Activated CD8-positive, alpha-beta memory T cell treated with anti-CD3 and anti-CD28 coated beads for 1 hour (primary cell): ENCODE measurements at places on chromosomes 4 and X.

- no peak for DNase-seq
Observed at GRCh38 chr4:139887376-139887802, 221.8 kb downstream of the MGST2 start.

DNA sequence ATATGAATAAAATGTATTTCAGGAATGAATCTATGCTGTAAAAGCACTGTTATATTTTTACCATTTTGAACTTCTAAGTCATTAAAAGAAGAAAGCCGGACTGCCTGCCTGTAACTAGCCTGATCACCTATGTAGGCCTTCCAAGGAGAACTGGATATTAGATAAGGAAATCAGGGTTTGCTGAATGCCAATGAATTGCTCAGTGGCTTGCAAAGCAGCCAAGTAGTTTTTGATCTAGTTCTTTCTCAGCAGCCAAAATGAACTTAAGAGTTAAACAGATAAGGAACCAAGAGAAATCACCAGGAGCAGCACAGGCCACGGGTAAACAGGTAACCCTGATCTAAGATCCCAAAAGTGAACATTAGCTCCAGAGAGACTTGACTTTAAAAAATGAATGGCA is 3.3 kb downstream of the ANXA5 start:
- DNase-seq = no peak

GRCh38 chr4:169311643-169312365 is 41.0 kb upstream of the SH3RF1 start:
- no peak for DNase-seq

DNA sequence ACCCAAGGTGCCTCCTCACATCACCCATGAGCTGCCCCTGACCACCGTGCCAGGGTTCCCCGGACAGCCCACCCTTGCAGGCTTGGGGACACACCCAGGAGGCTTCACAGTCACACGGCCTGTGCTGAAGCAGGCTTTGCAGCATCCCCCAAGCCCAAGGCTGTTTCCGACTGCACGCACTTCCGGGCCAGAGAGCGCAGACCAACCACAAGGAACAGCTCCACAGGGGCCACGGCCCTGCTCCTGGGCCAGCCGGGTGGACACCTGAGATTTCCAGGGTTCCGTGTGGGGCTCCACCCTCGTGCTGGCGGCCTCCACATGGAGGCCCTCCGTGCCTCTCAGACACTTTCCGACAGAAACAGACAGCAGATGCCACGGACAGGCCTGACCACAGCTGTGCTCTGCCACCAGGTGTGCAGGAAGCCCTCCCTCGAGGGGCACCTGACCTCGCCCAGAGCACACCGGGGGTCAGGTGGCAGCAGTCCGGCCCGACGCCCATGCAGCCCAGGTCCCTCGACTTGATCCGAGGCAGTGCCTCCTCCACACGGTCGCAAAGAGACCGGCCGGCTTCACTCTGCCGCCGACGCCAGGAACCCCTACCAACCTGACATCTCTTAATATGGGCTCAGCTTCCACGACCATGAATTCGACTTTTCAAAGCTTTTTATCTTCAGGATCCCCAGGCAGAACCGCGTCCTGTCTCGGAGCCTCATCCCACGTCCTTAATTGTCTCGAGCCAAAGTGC is 8.0 kb downstream of the CTBP1 start:
- DNase-seq = no peak

GRCh38 chr4:76984788-76985211 is 35.2 kb downstream of the SEPTIN11 start:
- DNase-seq = no peak

DNA sequence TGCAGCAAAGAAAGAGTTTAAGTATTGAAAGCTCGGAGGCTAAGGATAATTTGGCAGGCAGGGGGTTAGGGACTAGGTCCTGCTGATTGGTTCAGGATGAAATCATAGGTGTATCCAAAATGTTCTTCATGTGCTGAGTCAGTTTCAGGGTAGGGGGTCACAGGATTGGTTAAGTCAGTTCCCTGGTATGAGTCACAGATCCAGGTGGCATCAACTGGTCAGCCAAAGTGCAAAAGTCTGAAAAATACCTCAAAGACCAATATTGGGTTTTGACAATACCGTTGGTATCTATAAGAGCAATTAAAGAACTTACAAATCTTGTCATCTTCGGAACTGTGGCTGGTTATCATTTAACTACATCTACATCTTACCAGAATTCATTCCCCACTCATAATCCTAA is 25.6 kb upstream of the PRDM8 start:
- DNase-seq = no peak

- DNase-seq = no peak
Observed at GRCh38 chr4:127069675-127070074, 563.1 kb upstream of the INTU start.

- no peak for DNase-seq
Observed at GRCh38 chrX:550514-550913, 80.1 kb upstream of the SHOX start.

GRCh38 chrX:506341-506740 is 119.6 kb upstream of the PPP2R3B start:
- no peak for DNase-seq

- DNase-seq = no peak
Observed at GRCh38 chrX:109312757-109313156, 169.1 kb downstream of the GUCY2F start.

- DNase-seq = no peak
Observed at GRCh38 chrX:146054311-146054710, 236.7 kb downstream of the SLITRK2 start.

DNA sequence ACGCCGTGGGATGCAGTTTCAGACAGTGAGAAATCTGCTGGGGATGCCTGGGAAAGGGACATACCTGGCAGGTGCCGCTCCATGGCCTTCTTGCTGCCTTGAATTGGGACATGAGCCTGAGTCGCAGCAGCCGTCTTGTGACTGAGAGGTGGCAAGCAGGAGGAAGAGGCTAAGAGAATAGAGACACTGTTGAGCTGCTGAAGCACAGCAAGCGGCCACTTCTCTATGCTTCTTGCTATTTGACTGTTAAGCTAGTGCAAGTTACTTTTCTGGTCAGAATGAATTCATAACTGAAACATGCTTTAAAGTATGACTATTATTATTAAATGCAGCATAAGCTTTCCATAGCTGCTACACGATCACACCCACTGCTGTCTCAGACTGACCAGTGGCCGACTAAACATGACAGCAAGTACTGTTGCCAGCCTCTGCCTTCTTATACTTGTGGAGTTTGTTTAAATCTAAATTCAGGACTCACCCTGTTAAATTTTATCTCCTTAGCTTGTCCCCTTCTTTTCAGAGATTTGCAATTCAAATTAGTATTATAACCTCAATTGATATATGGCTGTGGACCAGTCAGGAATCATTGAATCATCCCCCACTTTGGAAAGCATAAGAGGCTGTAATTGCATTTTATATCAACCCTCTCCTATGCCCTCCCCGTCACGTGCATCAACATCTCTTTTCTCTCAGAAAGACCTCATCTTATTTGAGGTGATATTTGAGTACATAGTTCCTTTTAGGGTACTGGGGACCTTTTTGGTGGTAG is 24.8 kb upstream of the ACSL1 start:
- DNase-seq = no peak

GRCh38 chr4:80309294-80310004 is 26.1 kb upstream of the CFAP299 start:
- DNase-seq = no peak

DNA sequence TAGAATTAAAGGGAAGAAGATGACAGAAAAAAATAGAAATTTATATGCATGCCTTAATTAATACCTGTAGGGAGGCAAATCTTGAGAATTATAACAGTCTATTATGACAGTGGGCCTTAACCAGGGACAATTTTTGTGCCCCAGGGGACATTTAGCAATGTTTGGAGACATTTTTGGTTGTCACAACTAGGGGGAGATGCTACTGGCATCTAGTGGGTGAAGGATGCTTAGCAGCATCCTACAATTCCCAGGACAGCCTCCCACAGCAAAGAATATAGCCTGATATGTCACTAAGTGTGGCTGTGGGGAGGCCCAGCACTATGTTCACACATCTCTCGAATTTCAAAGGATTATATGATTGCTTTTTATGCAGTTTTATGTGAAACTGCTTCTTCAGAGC is 10.5 kb downstream of the GPR82 start:
- no peak for DNase-seq

GRCh38 chr4:52877694-52878093 is 15.6 kb downstream of the RASL11B start:
- no peak for DNase-seq

DNA sequence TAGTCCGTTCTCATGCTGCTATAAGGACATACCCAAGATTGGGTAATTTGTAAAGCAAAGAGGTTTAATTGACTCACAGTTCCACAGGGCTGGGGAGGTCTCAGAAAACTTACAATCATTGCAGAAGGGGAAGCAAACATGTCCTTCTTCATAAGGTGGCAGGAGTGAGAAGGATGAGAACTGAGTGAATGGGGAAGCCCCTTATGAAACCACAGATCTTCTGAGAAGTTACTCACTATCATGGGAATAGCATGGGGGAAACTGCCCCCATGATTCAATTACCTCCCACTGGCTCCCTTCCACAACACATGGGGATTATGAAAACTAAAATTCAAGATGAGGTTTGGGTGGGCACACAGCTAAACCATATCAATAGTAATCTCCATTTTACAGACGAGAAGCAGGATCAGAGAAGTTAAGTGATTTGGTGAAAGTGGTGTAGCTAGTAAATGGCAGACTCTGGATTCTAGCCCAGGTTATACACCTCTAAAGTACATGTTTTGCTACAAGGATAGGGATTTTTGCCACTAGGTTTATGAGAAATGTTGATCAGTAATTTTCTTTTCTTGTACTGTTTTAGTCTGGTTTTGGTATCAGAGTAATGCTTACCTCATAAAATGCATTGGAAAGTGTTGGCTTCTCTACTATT is 47.3 kb upstream of the C1GALT1C1 start:
- no peak for DNase-seq

GRCh38 chrX:41559235-41560052 is 112.3 kb downstream of the NYX start:
- no peak for DNase-seq

DNA sequence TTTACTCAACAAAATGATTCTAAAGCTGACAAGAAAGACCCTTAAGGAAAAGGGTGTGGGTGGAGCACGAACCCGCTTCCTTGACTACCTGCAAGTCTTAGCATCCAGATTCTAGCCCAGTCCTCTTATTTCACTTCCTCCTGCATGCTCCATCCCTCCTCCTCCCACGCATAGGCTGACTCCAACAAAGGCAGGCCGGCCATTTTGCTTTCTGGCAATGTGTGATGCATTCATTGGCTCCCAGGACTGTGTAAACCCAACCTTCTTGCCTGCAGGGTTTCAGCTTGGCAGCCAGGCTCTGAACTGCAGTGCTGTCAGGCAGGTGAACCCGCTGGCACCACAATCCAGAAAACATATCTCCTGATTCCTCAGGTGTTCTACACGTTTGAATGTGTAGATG is 39.3 kb downstream of the RTL9 start:
- DNase-seq = no peak

- no peak for DNase-seq
Observed at GRCh38 chr4:53552711-53553110, 38.6 kb downstream of the LNX1 start.

DNA sequence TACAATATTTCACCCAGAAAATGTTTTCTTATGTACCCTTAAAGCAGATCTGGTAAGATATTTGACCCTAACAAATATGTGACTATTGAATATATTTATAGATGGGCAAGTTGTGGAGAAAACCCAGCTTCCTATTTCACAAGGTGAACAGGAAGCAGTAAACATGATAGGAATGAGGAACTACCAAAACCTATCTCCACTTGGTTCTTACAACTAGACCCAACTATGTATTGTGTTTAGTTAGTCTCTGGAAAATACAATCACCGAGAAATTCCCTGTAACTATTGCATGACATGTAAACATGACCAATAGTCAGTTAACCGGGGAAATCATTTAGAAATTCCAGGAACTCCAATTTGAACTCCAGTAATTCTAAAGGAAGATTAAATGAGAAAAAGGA is 8.4 kb upstream of the RXFP1 start:
- DNase-seq = no peak

DNA sequence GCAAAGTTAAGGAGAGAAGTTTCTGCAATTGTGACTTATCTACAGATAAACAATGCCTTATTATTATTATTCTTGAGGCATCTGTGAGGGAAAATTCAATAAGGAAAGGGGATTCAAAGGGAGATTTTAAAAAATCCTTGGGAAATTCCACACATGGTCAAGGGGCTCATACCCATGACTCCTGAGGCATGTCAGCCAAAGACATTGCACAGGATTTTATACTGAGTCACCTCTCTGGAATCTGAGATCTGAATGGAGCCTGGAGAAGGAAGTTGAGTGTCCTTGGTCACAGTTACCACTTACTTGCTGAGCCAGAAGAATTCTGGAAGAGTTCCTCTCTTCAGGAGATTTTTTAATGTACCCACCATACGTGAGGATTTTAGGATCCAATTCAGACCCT is 14.4 kb upstream of the CXCL8 start:
- no peak for DNase-seq

DNA sequence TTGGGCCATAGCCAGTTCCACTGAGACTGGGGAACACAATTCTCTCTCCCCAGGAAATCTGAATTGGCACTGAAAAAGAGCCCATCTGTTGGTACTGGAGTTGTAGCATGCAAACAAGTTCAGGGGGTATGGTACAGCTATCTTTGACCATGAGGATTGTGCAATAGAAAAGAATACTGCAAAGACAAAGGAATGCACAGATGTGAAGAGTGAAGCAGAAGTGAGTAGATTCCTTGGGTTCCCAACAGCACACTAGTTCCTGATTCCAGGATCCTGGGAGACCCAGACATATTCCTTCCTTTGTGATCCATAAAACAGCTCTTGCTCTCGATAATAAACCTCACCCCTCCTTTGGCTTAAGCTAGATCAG is 43.3 kb upstream of the CTAG2 start:
- DNase-seq = no peak

GRCh38 chrX:10483191-10483831 is 137.1 kb downstream of the MID1 start:
- DNase-seq = no peak

DNA sequence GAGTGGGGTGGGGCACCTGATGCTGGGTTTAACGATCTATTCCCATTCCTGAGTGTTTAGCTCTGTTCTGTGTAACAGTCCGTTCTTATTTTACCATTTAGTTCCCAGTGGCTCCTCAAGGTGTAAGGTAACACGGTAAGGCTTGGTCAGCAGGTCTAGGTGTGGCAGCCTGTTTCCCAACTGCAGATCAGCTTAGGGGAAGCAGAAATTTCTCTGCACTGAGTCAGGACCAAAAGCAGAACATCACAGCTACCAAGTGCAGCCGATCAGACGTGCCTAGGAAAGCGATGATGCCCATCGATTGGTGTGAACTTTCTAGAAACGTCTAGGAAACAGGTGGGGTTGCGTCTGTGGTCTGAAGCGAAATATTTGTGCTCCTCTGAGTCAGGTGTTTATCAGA is 240.1 kb downstream of the STIM2 start:
- no peak for DNase-seq

GRCh38 chr4:105496899-105497298 is 23.0 kb upstream of the PPA2 start:
- DNase-seq = no peak

DNA sequence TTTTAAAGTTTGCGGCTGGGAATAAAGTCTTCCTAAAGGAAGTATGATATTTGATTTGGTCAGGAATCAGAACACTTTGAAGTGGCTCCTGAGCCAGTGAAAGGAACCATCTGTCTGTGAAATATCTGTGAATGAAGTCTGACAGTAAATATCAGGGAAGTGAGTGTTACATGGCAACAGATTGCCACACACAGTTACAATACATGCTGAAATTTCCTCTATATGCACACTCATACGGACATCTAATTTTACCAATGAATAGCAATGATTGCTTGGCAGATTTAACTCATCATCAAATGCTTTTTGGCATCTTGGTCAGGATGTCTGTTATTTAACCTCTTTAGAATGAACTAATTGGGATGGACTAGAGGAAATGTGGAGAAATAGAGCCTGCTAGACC is 1023.8 kb downstream of the FAT4 start:
- no peak for DNase-seq

GRCh38 chr4:171025343-171025742 is 787.9 kb upstream of the GALNTL6 start:
- DNase-seq = no peak
